ENCODE measurements at places on chromosomes 6 and 20.

- DNase-seq: no peak
Observed at GRCh38 chr6:124669713-124670480, 292.3 kb upstream of the RNF217 start.

- no peak for DNase-seq
Observed at GRCh38 chr20:51848346-51848745, 46.0 kb upstream of the SALL4 start.

DNA sequence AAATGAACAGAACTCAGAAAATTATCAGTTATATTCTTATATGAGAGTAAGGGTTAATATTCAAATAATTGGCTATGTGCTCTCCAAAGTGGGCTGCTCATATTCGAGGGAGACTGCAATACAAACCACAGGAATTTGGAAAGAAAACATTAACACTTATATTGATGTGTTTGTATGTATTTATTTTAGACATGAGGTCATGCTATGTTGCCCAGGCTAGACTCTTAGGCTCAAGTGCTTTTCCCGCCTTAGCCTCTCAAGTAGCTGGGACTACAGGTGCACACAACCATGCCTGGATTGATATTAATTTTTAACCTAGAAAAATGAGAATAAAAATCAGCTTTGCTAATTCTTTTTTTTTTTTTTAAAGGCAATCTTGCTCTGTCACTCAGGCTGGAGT is 35.0 kb downstream of the BTBD9 start:
- DNase-seq: no peak

DNA sequence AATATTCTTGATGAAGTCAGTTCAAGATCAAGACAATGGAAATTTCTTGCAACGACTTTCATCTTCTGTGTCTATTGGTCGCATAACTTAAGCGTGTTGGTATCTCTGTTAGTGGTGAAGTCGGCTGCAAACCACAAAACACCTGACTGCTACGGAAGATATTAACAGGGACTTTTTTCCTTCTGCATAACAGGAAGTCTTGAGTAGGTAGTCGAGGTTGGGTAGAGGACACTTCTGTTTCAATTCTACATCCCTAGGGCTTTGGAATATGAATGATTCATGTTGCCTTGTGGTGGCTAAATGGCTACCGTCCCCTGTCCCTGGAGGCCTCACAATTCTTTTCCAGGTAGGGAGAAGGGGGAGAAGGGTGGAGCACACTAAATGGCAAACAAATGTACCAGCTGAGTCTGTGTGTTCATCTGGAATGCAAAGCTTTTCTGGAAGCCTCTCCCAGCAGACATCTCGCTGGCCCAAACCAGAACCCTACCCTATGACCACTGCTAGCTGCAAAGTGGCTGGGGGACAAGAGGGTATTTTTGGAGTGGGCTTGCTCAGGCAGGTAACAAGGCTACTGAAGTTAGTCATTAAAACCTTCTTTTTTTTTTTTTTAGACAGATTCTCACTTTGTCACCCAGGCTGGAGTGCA is 34.6 kb upstream of the NKX2-2 start:
- DNase-seq: no peak

GRCh38 chr6:28977341-28978132 is 27.6 kb downstream of the ZNF311 start:
- peak; percentile 23 for DNase-seq

DNA sequence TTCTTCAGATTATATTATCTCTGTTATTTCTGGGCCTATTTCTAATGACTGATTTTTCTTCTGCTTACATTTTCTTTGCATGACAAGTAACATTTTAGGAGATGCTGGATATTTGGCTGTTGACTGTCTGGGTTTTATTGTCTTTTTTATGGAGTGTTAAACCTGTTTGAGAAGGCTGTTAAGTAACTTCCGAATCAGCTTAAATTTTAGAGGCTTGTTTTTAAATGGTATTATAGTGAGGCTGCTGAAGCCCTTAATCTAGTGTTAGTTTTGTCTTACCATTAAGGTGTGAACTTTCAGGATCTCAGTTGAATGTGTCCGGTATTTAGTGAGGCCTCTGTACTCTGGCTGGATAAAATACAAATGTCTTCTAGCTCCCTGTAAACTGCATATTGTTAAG is 109.8 kb downstream of the EYA4 start:
- DNase-seq: no peak

- no peak for DNase-seq
Observed at GRCh38 chr6:138349891-138350290, 27.8 kb upstream of the SMIM28 start.

- DNase-seq: no peak
Observed at GRCh38 chr20:34043025-34043424, 49.3 kb downstream of the RALY start.

DNA sequence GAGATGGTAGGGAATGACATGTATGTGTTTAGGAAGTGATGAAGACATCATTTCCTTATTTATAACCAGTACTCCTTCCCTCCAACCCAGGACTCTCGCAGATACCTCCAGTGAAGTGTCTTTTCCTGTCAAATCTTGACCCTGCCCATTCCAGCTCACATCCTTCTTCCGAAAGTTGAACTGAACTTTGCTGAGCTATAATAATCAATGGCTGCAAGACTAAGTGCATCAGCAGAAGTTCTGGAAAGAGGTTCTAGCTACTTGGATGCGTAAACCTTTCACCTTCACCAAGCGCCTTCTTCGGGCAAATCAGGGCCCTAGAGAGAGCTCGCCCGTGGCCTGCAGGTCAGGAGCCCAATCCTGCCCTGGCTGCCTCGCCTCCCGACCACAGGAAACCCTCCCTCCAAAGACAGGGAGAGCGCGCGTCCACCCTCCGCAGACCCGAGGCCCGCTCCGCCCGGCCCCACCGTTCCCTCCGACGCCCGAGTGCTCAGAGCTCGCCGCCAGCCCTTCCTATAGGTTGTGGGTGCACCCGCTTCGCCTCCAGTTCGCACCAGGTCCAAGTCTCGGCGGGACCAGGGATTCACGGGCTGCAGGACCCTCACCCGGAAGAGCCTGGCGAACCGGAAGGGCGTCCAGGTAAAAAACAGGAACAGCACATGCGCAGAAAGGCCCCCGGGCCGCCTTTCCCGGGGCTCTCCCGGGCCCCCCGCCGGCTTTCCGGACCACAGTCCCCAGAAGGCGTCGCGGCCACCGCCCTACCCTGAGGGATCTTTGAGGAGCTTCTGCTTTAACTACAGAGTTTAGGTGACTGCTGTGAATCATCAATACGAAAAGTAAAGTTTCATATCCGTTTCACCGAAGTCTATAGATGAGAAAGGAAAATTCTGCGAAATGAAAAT is at the start of gene ZNF334:
ZNF334 (minus strand) TSS at position 617 of the 902 bp plus-strand sequence. CDS start 1,457 bp downstream, outside the sequence.
- no peak for DNase-seq

DNA sequence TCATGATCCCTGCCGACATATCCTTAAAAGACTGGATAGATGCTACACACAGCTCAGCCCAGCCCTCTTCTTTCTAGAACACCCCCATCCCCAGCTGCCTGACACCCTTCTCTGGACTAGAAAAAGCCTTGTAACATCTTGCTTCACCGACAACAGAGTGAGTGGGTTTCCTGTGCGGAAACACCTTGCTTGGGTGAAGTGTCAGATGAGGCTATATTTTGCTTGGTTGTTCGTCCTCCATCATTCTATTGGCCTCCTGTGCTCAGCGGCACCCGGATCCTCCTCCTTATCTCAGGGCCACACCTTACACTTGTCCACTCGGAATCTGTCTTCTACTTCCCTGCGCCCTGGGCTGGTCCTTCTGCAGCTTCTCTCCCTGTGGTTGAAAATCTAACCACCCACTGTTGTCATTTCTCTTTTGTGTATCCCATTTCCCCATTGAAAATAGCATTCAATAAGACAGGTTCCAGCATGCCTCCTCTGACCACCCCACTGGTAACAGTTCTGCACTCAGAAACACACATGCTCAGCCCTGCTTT is 101.3 kb upstream of the MLN start:
- DNase-seq: peak; percentile 59

GRCh38 chr6:41092421-41093140 is 19.8 kb downstream of the NFYA start:
- DNase-seq: no peak

DNA sequence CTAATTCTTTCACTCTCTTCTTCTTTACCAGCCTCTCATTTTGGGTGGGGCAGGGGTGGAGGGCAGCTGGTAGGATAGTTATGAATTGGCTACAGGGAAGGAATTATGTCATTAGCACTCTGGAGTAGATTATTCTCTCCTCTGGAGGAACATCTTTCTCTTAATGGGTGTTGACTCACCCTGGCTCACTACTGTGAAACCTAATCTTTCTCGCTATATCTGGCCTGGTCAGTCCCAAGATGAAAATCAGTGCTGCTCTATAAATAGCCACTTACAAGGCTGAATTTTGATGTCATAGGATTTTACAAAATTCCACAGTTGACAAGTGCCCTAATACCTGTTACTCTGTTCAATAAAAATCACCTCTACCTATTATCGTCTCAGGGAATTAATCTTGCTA is 151.3 kb downstream of the COL9A1 start:
- DNase-seq: no peak

DNA sequence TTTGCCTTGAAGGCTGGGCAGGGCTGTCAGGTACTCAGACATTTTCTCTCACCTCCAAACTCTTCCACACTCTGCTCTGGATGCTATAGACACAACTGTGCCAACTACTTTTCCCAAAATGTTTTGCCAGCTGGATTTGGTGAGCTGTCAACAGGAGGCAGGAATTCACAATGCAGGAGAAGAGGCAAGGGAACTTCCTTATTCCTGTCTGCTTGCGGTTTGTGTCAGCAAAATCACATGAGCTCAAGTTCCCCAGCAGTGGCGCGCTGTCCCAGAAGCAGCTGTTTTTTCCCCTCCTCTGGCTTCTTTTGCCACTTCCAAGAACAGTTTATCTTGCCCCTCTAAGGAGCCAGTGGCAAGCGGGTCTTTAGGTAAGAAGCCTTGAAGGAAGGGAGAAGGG is 608.2 kb downstream of the PRKN start:
- no peak for DNase-seq

DNA sequence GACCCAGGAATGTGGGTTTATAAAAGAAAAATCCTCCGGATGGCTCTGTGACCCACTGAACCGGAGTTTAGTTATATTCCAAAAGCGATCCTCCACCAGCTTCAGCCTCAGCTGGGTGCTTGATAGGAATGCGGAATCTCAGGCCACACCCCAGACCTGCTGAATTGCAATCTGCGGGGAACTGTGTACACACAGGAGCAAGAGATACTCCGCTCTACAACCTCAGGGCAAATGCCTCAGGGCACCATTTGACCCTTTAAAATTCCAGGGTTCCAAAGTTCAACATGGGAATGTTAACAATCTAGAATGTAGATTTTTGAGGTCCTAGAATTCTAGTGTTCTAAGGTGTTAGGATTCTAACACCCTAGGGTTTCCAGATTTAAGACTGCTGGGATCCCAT is 10.8 kb downstream of the BPIFA2 start:
- no peak for DNase-seq

GRCh38 chr6:99241905-99242534 is 107.5 kb downstream of the FAXC start:
- DNase-seq: no peak

GRCh38 chr20:63774306-63774705 is 34.7 kb downstream of the SLC2A4RG start:
- no peak for DNase-seq

GRCh38 chr20:49392745-49393144 is 89.7 kb downstream of the KCNB1 start:
- DNase-seq: no peak

GRCh38 chr6:132764370-132764769 is 6.7 kb upstream of the VNN2 start:
- DNase-seq: no peak

DNA sequence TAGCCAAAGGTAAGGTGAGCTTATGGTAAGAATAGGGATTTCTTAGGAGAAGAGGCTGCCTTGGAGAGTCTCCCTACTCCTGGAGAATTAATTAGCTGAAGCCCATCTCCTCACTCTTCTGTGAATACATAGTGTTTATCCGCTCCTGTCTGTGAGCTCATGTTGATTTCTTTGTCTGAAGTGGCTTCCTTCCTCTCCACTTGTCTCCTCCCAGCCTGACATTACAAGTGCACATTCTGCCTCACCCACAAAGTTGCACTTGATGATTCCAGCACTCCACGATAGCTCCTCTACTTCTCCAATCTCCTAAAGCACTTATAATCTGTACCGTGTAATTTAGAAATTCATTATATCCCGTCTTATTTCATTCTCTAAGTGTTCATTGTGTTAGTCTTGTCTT is 287.2 kb downstream of the QKI start:
- DNase-seq: no peak

DNA sequence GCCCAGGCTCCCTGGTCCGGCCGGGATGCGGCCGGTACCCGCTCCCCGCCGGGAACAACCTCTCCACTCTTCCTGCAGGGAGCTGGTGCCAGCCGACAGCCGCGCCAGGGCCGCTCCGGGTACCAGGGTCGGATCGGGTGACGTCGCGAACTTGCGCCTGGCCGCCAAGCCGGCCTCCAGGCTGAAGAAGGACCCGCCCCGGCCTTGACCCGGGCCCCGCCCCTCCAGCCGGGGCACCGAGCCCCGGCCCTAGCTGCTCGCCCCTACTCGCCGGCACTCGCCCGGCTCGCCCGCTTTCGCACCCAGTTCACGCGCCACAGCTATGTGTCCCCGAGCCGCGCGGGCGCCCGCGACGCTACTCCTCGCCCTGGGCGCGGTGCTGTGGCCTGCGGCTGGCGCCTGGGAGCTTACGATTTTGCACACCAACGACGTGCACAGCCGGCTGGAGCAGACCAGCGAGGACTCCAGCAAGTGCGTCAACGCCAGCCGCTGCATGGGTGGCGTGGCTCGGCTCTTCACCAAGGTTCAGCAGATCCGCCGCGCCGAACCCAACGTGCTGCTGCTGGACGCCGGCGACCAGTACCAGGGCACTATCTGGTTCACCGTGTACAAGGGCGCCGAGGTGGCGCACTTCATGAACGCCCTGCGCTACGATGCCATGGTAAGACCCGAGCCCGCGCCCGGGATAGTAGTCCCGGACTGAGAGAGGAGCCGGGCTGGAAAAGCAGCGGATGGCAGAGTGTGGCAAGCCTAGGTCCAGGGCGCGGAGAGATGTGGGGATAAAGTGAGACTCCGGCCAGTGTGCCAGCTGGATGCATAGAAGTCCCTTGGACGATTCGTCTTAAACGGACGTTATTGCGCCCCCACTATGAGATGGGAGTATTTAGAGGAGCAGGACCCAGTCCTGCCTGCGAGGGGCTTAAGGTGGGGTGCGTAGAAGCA is at the start of gene NT5E:
NT5E (plus strand) TSS at position 266 of the 942 bp plus-strand sequence; CDS start at position 323, 57 bp downstream.
- peak; percentile 53 for DNase-seq

GRCh38 chr6:10381133-10381829 is 33.6 kb downstream of the TFAP2A start:
- DNase-seq: no peak

- DNase-seq: no peak
Observed at GRCh38 chr6:105964979-105965760, 121.0 kb upstream of the PRDM1 start.

DNA sequence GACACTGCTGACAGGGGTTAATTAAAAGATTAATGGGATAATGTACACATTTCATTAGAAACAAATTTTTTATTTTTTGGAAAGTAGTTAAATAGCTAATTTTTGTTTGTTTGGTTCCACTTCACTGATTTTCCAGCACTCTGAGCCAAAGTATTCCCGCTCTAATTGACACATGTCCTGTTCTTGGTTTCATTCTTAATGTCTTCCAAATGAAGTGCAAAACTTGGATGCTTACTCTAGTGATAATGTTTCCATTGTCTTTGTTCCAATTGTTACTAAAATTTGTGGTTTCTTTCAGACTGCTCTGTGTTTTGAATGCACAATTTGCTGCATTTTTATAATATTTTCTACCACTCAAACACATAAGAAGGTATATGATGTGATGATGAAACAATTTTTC is 794.3 kb downstream of the PHF3 start:
- no peak for DNase-seq

GRCh38 chr6:37540390-37540789 is 40.7 kb upstream of the CCDC167 start:
- no peak for DNase-seq

All from naive B cell (primary cell).